GM23248 (cell line): ENCODE measurements at places on chromosomes 13 and 19. TPM values are rescaled to one million over a fixed set of nuclear protein-coding genes. Genes with fewer than 3 reads are reported as not detected.
A peak's percentile ranks its signal among the peaks of the same experiment; 100 is the strongest.

The IQCN gene
- total RNA-seq: 0.11 and 0.25 TPM in 2 replicates

The GPR12 gene
- total RNA-seq: not detected in 2 replicates

The OR7D2 gene
- total RNA-seq: not detected in 2 replicates

The APOC4 gene
- total RNA-seq: not detected in 2 replicates

GRCh38 chr19:18208098-18208951 is 4.5 kb upstream of the RAB3A start:
- DNase-seq: peak; percentile 95

DNA sequence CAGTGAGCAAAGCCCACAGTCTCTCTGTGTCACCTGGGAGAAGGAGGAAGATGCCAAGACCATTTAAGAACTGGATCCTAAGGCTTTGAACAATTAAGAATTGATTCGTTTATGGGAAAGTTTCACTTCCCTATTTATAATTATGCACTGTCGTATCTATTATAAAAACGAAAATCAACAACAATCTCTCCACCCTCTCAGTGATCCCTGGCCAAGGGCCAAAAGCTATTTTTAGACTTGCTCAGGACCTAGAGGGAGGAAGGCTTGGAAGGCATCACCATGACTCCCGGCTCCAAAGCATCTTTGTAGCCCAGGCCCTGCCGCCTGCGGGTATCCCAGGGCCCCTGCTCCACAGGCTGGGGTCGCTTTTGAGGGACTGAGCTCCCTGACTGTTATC is 1.3 kb downstream of the RHPN2 start:
- DNase-seq: no peak

GRCh38 chr13:73018336-73018735 is 40.5 kb upstream of the KLF5 start:
- DNase-seq: no peak

- DNase-seq: peak; percentile 47
These were observed 5.8 kb downstream of the MISP3 start for GRCh38 chr19:14078411-14078810.

The CATSPERD gene
- 0.22 TPM in 1 of 2 replicates, not detected in the other for total RNA-seq

GRCh38 chr13:79404985-79405384 is 1.1 kb downstream of the RBM26 start:
- DNase-seq: peak; percentile 50

DNA sequence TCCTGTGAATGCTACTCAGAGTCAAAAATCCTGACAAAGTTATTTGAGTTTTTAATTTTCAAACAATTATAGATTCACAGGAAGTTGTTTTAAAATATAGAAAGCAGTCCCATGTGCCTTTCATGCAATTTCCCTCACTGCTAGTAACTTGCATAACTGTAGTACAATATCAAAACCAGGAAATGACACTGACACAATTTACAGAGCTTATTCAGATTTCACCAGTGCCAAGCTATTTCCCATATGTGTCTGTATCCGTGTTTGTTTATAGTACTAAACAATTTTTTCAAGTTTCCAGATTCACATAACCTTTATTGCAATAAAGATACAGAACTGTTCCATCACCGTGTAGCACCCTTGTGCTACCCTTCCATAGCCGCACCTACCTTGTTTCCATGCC is 934.6 kb downstream of the PCDH17 start:
- no peak for DNase-seq

The OR10H1 gene
- total RNA-seq: not detected in 2 replicates

- peak; percentile 98 for DNase-seq
These were observed at the start of gene SNRPD2 for GRCh38 chr19:45691516-45692186. Gene SNRPD2, minus strand, starts transcription at chr19:45691953. Its CDS starts 65 bp downstream, at chr19:45691888.
